Foreskin fibroblast (primary cell): ENCODE measurements at places on chromosomes 11 and 22.

GRCh38 chr11:67043572-67044349 is 12.9 kb upstream of the RHOD start:
- DNase-seq = no peak

- DNase-seq = peak; percentile 66
Measured at GRCh38 chr11:130431801-130432200, 3.4 kb upstream of the ADAMTS8 start.

- no peak for DNase-seq
Measured at GRCh38 chr11:2575591-2576051, 124.2 kb downstream of the KCNQ1OT1 start.

GRCh38 chr11:115848080-115848479 is 343.9 kb upstream of the CADM1 start:
- no peak for DNase-seq

GRCh38 chr11:35160902-35161597 is 22.1 kb downstream of the CD44 start:
- peak; percentile 57 for DNase-seq

GRCh38 chr22:47088480-47089158 is 326.2 kb downstream of the TBC1D22A start:
- no peak for DNase-seq

DNA sequence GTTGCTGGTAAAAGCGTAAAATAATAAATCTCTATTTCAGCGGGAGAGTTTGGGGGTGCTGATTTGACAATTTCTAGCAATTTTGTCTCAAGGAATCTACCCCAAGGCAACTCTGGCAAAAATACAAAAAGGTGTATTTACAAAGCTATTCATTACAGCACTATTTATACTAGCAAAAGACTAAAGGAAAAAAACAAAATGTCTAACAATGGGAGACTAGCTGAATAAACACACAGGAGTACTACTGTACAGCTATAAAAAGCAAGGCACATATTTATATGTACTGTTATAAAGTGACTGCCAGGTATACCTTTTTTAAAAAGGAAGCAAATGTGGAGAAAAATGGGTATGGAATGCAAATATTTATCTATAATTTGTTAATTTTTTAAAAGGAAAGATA is 32.7 kb downstream of the SLC35F2 start:
- no peak for DNase-seq

- no peak for DNase-seq
Measured at GRCh38 chr22:45318558-45319323, 9.0 kb downstream of the FAM118A start.

DNA sequence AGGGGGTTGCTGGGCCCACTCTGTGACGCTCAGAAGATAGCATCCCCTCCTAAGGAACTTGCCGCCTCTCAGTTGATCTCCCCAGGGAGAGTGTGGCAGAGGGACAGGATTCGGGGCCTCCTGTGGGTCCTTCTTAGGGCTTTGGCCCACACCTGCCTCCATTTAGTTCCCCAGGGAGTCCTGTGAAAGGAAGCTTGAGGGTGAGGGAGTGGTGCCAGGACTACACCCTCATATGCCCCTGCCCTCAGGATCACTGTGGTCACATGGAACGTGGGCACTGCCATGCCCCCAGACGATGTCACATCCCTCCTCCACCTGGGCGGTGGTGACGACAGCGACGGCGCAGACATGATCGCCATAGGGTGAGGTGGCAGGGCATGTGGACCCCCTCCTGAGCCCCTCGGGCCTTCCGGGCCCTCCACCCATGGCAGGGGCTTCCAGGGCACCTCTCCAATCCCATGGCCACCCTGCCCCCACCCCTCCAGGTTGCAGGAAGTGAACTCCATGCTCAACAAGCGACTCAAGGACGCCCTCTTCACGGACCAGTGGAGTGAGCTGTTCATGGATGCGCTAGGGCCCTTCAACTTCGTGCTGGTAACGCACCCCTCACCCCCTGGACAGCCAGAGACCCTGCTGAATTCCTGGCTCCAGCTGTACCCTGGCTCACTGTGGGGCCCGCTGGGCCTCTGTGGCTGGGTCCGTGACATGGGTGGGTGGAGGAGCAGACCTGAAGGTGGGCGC is 3.5 kb downstream of the INPP5J start:
- no peak for DNase-seq

DNA sequence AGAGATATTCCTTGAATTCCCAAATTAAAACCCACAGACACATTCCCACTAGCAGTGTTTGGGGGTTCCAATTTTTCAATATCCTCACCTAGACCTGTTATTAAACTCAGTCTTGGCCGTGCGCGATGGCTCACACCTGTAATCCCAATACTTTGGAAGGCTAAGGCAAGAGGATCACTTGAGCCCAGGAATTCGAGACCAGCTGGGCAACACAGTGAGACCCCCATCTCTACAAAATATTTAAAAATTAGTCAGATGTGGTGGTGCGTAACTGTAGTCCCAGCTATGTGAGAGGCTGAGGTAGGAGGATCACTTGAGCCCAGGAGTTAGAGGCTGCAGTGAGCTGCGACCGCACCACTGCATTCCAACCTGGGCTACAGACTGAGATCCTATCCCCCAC is 53.3 kb downstream of the RRAS2 start:
- no peak for DNase-seq

DNA sequence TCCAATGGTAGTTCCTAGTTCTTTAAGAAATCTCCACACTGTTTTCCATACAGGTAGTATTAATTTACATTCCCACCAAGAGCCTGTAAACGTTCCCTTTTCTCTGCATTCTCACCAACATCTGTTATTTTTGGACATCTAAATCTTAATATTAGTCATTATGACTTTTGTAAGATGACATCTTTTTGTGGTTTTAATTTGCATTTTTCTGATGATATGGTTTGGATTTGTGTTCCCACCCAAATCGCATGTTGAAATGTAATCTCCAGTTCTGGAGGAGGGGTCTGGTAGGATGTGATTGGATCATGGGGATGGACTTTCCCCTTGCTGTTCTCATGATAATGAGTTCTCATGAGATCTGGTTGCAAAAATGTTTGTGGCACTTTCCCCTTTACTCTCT is 89.0 kb downstream of the MUC15 start:
- DNase-seq = peak; percentile 4

- no peak for DNase-seq
Measured at GRCh38 chr11:78630561-78631303, 56.1 kb upstream of the NARS2 start.

- no peak for DNase-seq
Measured at GRCh38 chr11:112398798-112399478, 138.3 kb upstream of the PLET1 start.

DNA sequence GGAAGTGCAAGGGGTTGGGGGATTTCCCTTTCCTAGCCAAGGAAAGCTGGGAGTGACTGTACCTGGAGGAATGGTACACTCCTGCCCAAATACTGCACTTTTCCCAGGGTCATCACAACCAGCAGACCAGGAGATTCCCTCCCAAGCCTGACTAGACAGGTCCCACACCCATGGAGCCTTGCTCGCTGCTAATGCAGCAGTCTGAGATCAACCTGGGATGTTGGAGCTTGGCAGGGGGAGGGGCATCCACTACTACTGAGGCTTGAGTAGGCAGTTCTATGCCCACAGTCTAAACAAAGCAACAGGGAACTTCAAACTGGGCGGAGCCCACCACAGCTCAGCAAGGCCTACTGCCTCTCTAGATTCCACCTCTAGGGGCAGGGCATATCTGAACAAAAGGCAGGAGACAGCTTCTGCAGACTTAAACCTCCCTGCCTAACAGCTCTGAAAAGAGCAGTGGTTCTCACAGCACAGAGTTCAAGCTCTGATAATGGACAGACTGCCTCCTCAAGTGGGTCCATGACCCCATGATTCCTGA is 58.5 kb downstream of the SLC22A9 start:
- DNase-seq = no peak

- DNase-seq = peak; percentile 25
Measured at GRCh38 chr11:59801981-59802638, 8.5 kb downstream of the MRPL16 start.

GRCh38 chr11:1000357-1001278 is 35.9 kb downstream of the MUC6 start:
- no peak for DNase-seq

GRCh38 chr11:61133956-61134662 is 27.1 kb downstream of the VPS37C start:
- no peak for DNase-seq

GRCh38 chr11:128687321-128687720 is 6.6 kb upstream of the FLI1 start:
- DNase-seq = no peak

DNA sequence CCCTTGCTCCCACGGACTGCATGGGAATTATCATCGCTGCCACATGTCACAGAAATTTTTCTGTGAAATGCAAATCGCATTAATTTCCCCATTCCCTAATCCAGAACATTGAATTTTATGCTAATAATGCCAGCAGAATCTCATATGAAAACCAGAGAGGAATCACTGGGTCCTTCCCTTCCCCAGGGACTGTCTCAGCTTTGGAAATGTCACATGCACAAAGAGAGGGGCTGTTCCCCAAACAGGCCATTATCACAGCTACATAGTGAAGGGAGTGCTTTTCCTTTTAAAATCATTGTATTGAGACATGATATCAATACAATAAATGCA is 954.5 kb downstream of the BRD1 start:
- no peak for DNase-seq

GRCh38 chr11:130473056-130473794 is 24.8 kb downstream of the ADAMTS15 start:
- no peak for DNase-seq

- DNase-seq = no peak
Measured at GRCh38 chr11:40030867-40031266, 1428.6 kb downstream of the LRRC4C start.

DNA sequence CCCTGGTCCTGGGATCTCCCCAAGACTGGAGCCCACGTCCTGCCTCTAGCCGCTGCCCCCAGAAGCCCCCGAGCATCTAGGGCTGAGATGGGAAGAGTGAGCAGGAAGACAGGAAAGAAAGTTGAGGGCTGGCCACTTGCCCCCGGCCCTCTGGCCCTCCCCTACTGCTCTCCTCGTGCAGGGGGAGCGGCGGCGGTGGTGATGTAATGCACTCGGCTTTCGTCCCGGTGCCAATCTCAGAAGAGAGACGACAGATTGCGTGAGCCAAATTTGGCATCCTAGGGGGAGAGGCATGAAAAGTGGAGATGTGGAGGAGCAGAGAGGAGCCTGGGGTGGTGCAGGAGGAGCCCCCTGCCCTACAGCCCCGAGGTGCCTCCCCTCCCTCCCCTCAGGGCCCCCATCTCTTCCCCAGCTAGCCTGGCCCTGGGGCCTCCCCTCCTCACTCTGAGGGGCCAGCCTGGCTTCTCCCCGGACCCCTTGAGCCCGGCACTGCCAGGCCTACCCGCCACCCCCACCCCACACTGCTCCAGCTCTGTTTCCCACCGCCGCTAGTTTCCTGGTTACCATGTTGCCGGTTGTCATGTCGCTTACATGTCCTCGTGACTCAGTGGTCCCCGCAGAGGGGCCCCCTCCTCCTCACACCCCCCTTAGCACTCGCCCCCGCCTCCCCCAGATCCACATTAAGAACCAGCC is 2.5 kb downstream of the KCNJ4 start:
- DNase-seq = peak; percentile 49

GRCh38 chr11:82873919-82874333 is 26.3 kb downstream of the PRCP start:
- DNase-seq = no peak

DNA sequence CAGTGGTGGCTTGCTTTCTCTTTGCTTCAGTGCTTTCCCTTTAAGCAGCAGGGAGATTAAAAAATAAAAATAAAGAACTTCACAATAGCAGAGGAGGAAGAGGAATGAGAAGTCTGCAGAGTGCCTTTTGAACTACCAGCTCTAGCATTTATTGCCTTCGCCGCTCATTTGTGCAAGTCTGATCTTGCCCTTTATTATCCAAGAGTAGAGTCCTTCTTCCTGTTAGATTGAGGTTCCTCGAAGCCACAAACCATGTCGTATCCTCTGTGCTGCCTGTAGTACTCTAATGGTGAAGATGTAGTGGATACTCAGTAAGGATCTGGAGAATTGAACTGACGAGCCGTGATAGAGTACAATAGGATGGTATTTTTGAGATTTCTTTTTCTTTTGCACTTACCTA is 101.2 kb upstream of the RAG2 start:
- DNase-seq = no peak

- DNase-seq = peak; percentile 7
Measured at GRCh38 chr22:35192129-35192918, 65.0 kb upstream of the HMGXB4 start.

- DNase-seq = no peak
Measured at GRCh38 chr11:65778901-65779668, 1.7 kb downstream of the AP5B1 start.

DNA sequence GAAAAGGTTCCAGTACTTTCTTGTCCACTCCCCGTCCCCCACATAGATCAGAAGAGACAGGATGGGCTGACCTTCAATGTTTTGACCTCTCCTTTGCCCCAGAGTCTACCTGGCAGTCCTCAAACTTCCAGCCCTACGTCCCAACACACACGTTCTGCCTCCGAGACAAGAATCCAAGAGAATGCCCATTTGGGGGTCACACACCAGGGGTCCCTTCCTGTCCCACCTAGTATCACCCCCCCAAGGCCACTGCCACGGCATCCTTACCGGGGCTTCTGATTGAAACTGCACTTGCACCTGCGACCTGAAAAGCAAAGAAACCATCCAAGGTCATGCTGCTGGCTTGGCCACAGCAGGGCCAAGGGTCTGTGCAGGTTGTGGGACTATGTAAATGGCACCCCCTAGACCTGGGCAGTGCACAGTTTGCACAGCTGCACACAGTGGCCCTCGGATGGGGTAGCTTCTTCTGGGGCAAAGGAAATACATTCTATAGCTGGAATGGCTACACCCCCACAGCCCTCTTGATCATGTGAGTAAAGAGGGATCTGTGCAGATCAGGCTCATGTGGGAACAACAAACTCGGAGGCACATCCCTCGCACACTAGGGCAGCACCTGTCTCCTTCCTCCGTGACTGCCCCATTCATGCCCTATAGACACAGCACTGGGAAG is 16.5 kb upstream of the FXYD2 start:
- DNase-seq = no peak

DNA sequence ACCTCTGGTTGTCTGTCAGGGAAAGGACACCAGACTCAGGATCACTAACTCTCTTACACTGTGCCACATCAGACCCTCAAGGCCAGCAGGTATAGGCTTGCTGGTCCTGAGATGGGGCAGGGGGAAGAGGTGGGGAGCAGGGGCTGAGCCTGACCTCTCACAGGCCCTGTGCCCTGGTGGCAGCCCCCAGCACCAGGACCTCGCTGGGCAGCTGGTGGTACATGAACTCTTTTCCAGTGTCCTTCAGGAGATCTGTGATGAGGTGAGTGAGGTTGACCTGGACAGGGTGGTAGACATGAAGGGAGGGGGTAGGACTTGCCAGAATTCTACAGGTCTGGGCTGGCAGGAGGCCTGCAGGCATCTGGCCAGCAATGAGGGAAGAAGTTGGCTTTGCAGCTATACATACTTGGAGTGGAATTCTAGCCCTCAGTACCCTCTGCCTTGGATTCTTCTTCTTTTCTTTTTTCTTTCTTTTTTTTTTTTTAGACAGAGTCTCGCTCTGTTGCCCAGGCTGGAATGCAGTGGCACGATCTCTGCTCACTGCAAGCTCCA is 1.4 kb downstream of the NUDT22 start:
- DNase-seq = no peak
